ENCODE measurements at places on chromosomes 5 and 9.

DNA sequence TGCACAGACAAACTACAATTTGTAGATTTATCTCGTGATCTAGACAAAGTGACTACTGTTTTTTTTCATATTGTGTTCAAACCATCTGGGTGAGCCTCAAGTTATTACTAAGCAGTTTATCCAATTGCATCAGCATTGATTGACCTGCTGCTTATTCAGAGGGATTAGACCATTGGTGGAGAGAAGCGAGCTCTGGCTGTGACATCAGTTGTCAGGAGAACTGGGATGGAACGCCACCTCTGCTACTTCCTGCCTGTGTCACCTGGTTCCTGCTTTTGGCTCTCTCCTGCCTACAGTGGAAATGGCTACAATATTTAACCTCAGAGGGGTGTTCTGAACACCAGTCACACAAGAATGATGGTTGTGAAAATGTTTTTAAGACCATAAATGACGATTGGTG, 12.1 kb downstream of the NR4A3 start:
- no peak for DNase-seq

DNA sequence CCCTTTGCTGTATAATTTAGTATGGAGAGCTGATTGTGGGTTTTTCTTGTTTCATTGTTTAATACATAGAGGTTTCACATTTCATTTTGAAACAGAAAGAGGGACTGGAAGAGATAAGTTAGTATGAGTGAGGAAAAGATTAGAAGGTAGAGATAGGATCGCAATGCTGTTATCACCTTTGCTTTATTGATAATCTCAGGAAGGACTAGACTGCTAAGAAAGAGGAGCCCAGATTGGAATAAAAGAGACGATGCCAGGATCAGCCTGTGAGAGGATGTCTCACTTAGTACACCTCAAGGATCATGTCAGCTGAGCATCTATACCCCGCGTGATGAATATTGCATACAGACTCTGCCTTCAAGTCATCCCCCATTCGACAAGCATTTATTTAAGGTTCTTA, 178.0 kb upstream of the DMAC1 start:
- DNase-seq = no peak

DNA sequence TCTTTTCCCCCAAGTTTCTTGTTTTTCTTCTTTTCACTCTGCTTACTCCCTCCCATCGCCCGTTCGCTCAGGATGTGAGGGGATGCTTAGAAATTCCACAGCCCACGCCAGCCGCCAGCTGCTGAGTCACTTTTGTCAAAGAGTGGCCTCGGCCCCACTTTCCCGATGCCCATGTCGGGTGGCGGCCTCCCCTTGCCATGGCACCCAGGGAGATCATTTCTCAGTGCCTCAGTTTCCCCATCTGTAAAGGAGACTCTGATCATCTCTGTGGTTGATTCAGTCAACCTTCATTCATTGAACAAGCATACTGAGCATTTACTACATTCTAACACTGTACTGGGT, 353 bp upstream of the PDGFRB start:
- no peak for DNase-seq

DNA sequence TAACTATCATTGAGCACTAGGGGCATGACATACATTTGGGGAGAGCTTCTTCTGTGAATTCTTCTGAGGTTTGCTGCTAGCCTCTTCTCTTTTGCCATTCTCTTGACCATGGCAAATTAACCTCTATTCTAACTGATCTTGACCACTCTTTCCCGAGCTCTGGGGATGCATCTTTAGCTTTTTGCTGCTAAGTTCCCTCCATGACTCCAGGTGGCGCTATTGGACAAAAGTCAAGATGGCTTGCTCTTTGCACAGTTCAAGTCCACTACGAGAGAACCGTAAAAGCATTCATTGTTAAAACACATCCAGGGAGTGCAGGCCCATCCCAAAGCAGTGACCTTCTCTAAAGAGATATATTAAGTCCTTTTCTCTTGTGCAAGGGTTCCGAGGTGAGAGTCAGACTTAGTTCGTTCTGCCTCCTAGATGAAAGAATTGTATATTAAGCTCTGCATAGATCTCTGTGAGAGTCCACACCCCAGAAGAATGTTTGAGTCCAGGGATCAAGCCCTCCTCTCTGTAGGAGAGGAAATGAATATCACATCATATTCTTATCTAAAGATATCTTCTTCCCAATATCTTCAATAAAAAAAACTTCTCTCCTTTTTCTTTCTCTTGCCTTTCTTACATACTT, 1152.9 kb upstream of the CDH6 start:
- no peak for DNase-seq

DNA sequence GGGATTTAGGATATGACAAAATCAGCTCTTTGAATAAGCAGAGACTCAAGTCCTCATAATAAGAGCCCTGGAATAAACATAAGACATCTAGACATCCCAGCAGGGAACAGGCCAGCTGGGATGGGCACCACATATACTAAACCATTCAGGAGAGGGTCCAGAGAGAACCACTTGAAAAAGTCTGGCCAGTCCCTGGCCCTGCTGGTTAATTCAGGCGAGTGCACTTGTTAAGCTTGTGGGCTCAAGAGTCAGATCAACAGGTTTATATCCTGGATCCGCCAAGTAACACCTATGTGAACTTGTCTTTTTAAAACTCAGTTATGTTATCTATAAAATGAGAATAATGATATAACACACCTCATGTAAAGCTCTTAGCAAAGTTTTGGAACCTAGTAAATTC, 63.3 kb downstream of the CAVIN4 start:
- DNase-seq = no peak

Data from caudate nucleus (tissue), 63 donors.